ACHN (cell line): ENCODE measurements at places on chromosomes 16 and 17.

GRCh38 chr17:32604966-32605365, 118.2 kb downstream of the CDK5R1 start:
- no peak for DNase-seq

- no peak for DNase-seq
These were observed 35.2 kb upstream of the SIAH1 start for GRCh38 chr16:48420437-48420836.

- no peak for DNase-seq
These were observed 64.0 kb downstream of the TBC1D16 start for GRCh38 chr17:79971651-79972050.

DNA sequence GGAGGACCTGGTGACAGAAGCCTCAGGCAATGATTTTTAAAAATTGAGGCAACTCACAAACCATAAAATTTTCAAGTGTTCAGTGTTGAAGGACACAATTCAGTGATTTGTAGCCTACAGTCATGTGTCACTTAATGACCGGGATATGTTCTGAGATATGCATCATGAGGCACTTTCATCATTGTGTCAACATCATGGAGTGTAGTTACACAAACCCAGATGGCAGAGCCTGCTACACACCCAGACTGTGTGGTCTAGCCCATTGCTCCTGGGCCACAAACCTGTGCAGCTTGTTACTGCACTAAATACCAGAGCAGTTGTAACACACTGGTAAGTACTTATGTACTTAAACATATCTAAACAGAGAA, 1.6 kb downstream of the PRSS41 start:
- no peak for DNase-seq

DNA sequence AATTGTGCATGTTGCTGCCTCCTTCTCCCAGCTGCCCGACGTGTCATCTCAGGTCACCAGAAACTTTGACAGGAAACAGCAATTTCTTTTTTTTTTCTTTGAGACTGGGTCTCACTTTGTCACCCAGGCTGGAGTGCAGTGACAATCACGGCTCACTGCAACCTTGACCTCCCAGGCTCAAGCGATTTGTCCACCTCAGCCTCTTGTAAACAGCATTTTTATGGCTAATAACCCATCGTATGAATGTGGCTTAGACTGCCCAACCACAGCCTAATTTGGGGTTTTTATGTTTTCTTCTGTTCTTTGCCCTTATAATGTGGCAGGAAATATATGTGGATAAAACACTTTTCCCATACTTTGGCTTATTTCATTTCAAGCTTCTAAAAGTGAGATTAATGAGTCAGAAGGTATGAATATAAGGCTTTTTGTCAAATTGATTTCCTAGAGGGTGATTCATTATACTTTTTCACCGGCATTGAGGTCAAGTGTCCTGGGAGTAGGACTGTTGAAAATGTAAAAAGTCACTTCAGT, 31.0 kb upstream of the SLC5A10 start:
- DNase-seq = peak; percentile 13

- DNase-seq = no peak
These were observed 38.3 kb upstream of the ACSM2B start for GRCh38 chr16:20614186-20615141.

GRCh38 chr17:9209347-9209746, 188.0 kb downstream of the NTN1 start:
- no peak for DNase-seq

- DNase-seq = no peak
These were observed 5.9 kb upstream of the TRIM25 start for GRCh38 chr17:56919717-56920116.

- DNase-seq = no peak
These were observed 71.3 kb downstream of the AMFR start for GRCh38 chr16:56354016-56354415.

DNA sequence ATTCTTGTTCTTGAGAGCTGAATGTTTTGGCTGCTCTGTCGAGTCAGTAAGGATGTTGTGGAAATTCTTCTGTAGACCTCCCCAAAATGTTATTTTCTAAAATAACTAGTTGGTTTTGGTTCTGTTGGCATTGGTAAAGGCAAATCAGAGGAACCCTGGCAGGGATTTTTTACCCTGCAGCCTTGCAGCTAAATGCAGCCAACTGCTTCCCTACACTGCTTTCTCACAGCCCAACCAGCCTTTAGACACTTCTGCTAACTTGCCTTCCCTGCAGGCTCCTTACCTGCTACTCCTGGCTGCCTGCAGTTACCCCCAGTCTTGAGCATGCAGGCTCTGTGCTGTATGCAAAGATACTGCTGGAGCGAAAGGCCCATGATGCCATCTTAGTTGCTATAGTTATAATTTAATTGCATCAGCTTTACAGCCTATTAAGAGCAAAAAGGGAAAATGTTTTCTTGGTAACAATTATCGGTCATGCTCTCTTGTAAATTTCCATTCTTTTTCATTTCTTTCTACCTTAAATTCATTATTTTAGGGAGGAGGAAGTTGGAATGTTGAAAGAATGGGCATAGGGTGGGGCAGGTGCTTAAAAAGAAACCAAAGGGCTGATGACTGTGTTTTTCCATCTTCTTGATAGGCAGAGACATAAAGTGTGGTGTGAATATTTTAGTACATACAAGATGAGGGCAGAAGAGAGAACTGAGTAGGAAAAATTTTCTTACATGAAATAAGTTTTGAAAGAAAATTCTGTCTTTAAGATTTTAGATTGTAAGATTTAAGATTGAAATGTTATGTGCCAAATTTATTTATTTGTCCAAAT, 20.0 kb downstream of the NUP93 start:
- no peak for DNase-seq

DNA sequence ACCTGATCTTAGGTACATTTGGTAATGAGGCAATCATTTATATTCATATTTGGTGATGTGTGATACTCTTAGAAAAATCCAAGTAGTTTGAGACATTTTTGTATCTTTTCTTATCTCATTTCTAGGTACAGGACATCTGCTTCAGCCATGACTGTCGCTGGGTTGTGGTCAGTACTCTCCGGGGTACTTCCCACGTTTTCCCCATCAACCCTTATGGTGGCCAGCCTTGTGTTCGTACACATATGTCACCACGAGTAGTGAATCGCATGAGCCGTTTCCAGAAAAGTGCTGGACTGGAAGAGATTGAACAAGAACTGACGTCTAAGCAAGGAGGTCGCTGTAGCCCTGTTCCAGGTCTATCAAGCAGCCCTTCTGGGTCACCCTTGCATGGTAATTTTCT, 312.2 kb downstream of the BCAS3 start:
- DNase-seq = no peak

DNA sequence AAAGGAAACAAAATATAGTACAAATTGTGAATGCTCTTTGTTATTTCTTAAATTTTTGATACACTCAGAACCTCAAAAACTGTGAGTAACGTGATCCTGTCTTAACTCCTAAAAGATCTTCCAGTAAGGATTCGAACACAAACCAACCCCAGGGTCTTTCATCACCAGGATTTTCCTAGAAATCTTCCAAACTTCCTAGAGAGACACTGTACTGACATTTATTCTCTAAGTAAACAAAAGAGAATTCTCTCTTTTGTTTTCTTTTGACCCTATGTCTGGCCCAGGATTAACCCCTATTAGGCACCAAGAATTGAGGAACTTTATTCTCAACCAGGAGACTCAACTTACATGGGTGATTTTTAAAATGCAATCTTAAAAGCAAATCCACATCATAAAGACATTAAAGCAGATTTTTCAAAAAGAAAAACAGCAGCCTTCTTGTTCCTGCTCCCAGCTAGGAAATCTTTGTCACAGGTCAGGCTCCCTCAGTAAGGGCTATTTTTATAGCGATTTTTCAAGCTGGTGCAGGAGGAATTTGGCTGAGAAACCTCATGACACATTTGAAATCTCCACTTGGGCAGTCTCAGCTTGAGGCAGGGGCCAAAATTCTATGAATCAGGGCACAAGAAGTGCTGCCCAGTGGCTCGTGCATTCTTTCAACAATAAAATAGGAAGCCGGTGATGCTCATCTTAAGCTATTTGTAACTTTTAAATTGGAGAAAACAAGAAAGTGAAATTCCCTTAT, 6.2 kb upstream of the SMG1 start:
- peak; percentile 89 for DNase-seq

DNA sequence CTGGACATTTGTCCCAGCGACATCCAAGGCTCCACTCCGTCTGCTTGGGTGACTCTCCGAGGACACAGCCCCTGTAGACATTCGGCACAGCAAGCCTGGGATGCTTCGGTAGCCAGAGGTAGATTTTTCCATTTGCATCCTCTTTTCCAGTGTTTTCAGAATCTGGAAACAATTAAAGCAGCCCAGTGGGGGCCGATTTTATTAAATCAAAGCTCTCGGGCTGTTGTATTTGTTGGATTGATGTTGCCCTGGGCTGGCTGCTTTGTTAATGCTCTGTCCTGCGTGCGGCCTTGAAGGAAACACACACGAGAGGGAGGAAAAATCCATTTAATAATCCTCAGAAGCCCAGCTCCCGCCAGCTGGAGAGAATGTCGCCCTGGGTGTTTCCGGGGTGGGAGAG, 158.1 kb upstream of the CIBAR2 start:
- DNase-seq = no peak

- DNase-seq = no peak
These were observed 18.8 kb downstream of the MYH10 start for GRCh38 chr17:8611619-8612298.

GRCh38 chr17:78114831-78115723, 13.5 kb downstream of the TMC6 start:
- DNase-seq = no peak

DNA sequence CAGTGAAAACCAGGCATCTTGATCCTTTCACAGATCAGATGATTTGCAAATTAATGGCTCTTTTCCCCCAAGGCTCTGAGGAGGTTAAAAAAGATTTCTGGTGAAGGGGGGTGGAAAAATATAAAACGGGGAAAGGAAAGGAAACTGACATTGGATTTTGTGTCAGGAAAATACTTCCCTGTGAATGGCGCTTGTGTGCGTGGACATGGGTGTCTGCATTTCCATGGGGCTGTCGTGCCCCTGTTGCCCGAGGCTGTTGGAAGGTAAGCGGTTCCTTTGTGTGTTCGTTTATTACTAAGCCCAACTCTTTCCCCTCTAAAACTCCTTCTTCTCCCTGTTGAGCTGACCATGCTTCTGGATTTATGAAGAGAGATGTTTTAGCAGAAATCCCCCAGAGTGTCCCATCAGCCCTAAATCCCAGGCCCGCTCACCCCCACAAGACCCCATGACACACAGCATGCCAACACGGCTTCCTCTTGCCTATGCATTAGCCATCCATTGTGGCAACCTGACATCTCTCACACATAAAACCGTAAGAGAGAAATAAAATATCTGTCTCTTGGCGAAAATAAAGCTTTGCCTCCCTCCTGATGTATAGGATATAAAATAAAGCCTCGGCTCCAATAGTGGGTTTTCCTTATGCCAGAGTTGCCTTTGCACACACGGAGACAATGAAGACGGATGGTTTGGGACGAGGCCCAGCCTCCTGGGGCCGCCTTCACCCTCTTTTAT, 7.3 kb upstream of the LHX1 start:
- DNase-seq = no peak

- DNase-seq = no peak
These were observed 1.8 kb upstream of the SLC16A3 start for GRCh38 chr17:82226809-82227628.

GRCh38 chr16:20675488-20676267, 21.8 kb downstream of the ACSM1 start:
- DNase-seq = peak; percentile 56

DNA sequence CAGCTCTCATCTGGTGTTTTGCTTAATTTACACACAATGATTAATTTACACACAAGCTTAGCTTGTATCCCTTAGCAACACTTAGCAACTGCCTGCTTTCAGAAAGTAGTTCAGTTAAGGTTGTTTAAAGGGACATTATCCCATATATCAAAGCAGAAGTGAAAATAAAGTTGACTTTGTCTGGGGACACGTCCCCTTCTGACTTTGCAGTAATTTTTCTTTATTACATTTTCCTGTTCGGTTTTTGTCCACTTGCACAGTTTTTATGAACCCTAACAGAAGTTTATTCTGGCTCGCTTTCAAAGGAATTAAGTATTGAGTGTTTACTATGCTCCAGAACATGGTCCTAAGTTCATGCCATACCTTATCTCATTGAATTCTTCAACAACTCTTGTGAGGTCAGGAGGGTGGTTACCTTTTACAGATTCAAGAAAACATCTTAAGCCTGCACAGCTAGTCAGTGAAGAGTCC, 41.5 kb downstream of the ARHGAP44 start:
- DNase-seq = no peak

- DNase-seq = no peak
These were observed 68.1 kb downstream of the GSG1L start for GRCh38 chr16:27995378-27995777.

DNA sequence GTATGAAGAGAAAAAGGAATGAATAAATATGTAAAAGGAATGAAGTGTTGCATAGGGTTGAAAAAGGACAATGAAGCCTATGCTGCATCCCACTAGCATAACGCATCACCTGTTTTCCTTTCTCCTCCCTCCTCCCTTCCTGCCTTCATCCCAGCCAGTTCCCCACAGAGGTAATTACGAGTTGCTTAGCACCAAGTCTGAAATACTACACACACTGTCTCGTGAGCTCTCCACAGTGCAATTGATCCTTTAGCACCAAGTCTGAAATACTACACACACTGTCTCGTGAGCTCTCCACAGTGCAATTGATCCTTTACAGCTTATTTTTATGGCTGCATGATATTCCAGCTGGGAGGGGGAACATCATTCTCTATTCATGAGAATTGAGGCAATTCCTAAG, 1.1 kb upstream of the DRC7 start:
- no peak for DNase-seq

DNA sequence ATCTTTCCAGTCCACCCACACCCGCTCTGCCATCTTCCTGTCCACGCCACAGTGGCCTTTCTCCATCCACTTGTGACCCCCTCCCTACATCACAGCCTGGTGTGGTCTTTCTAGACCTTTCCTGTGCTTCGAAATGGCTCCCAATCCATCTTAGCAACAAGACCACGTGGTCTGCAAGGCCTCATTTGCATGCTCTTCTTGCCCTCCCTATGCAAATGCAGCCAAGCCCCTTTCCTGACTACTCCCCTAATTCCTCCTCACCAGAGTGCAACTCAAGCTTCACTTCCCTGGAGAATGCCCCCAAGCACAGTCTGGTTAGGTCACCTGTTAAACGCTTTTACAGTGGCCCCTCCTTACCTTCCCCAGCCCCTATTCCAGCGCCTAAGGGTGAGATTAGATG, 6.1 kb downstream of the PPP1R9B start:
- no peak for DNase-seq

GRCh38 chr16:30907064-30907463, 10.7 kb downstream of the CTF1 start:
- DNase-seq = no peak

DNA sequence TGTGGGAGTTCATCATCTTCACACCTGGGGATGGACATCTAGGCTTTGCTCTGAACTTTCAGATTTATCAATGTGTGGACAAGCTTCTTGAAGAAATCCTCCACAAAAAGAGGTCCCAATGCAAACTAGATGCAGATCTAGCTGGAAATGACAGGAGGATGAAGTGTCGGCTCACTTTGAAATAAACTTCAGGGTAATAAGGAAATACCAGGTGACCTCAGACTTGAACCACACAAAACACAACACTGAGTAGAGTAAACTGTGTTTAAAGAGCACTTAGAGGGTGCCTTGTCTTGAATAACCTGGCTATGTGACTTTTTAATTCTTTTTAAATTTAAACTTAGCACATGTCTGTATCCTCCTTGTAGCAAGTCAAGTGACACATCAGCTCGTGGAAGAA, 27.2 kb upstream of the TEKT3 start:
- no peak for DNase-seq
